ENCODE measurements at places on chromosomes 6 and 20.

GRCh38 chr6:2197984-2198383 is 47.4 kb downstream of the GMDS start:
- DNase-seq = no peak

DNA sequence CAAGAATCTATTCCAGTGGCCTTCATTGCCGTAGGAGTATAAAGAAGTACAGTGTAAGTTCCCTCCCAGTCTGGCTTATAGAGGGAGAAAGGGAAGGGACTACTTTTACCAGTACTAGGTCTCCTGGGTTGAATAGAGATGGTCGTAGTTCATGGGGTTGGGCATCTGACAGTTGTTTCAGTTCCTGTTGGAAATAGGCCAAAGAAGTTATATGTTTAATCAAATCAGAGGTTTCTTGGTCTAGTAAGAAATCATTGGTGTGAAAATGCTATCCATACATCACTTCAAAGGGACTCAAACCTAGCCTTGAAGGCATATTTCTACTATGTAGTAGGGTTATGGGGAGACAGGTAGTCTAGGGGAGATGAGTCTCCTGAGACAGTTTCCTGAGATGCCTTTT is 45.6 kb upstream of the MAN1A1 start:
- no peak for DNase-seq

DNA sequence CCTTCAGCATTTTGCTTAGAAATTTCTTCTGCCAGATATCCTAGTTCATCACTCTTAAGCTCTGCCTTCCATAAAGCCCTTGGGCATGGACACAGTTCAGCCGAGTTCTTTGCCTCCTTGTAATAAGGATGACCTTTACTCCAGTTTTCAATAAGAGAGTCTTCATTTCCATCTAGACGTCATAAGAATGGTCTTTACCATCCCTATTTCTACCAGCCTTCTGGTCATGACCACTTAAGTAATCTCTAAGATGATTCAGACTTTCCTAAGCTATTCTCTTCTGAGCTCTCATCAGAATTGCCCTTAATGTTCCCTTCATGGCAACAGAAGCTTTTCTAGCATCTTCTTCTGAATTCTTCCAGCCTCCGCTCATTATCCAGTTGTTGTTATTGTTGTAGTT is 126.1 kb downstream of the TFAP2C start:
- DNase-seq = no peak

GRCh38 chr20:63980317-63980805 is 571 bp upstream of the PRPF6 start:
- no peak for DNase-seq

GRCh38 chr6:69732640-69733039 is 64.2 kb downstream of the LMBRD1 start:
- peak; percentile 30 for DNase-seq

DNA sequence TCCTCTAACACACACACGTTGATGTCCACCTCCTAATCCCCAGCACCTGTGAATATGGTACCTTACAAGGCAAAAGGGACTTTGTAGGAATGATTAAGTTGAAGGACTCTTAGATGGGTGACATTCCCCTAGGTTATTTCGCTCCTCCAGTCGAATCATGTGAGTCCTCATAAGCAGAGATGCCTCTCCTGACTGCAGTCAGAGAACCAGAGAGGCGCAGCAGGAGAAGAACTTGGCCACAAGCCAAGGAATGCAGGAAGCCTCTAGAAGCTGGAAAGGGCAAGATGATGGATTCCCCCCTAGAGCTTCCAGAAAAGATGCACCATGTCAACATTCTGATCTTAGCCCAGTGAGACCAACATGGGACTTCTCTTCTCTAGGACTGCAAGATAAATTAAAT is 133.1 kb upstream of the PTPRT start:
- DNase-seq = no peak
